Activated naive CD8-positive, alpha-beta T cell treated with anti-CD3 and anti-CD28 coated beads, Interleukin-2, amount 10 ng/mL, durations not matched to agents 7 days and 5 days (primary cell): ENCODE measurements at places on chromosomes 1 and 21. TPM values are rescaled to one million over a fixed set of nuclear protein-coding genes. Genes with fewer than 3 reads are reported as not detected.

DNA sequence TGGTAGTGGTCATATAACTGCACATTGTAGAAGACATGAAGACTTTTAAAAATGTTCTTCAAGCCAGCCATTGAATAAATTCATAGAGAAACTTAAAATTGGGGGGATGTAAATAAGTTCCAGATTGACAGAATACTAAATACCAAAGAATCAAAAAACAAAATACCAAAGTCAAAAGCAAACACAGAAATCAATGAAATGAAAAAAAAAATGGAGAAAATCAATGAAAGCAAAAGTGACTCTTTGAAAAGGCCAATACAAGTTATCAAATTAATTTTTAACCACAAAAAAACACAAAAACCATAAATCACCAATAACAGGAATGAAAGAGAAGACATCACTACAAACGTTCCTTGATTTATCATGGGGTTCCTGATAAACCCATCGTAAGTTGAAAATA lies 25.6 kb downstream of the LPGAT1 start:
- no peak for DNase-seq

The ALDH4A1 gene
- 2.5 TPM for total RNA-seq

The MATN1 gene
- total RNA-seq = 0.26 TPM

The TRIM67 gene
- total RNA-seq = not detected

- DNase-seq = no peak
Observed at GRCh38 chr1:158520021-158520420, 34.2 kb downstream of the OR6Y1 start.

- no peak for DNase-seq
Observed at GRCh38 chr1:84642774-84643173, 47.5 kb downstream of the SSX2IP start.
